RWPE2 (cell line): ENCODE measurements at places on chromosomes 1 and 21.
A peak's percentile ranks its signal among the peaks of the same experiment; 100 is the strongest.

DNA sequence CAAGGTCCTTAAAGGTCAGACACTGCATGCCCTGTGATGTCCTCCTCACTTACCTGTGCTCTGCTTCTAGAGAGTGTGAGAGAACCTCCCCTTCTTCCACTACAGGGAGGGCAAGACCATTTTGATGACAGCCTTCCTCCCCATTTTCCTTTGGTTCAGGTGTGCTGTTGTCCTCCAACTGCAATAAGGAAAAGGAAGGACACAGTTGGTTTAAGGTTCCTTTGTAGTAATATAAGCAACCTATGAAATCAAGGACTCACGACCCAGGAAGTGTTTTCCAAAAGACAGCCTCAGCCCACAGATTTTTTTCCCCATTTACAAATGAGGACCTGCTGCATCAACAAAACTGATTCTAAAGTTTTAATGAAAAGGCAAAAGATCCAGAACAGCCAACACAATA lies 6.6 kb upstream of the CCDC17 start:
- no peak for DNase-seq

GRCh38 chr1:192201303-192201702 lies 43.0 kb downstream of the RGS18 start:
- DNase-seq = no peak

DNA sequence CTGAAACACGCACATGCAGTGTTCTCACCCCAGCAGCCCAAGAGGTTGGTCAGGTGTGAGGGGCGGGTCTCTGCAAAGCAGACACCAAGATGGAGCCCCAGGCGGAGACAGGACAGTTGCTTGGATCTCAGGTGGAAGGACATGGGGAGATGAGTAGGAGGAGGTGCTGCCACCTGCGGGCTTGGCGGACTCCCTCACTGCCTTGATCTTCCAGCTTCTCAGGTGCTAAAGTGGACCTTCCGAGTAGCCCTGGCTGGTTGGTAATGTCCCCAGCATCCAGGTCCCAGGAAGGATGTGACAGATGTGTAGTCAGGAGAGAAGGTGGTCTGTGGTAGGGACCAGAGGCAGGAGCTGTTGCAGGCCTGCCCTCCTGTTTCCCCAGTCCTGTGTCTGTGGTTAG lies 114.1 kb downstream of the AJAP1 start:
- no peak for DNase-seq

DNA sequence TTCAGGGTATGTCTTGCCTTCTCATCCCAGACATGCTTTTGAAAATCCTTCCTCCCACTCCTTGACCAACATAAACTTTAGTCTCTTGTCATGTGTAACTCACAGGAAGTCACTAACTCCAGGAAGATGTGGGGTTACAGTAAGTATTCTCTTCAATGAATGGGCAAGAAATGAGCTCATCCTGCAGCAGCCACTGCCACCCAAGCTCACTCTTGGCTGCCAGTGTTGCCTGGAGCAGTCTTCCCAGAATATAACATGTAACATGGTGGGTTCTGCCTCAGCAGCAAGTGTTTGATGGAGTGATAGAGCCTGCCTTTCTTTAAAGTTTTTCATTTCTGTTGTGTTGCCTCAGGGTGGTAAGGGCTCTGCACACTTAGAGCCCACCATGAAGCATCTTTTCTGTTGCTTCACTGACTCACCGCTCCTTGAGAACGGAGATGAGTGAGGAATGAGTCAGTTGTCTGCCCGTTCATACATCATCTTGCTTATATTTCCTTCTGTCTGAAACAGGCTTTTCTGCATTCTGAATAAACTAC lies 187.0 kb downstream of the TPR start:
- DNase-seq = peak; percentile 74

GRCh38 chr21:36707763-36708285 lies 8.9 kb downstream of the SIM2 start:
- no peak for DNase-seq

- DNase-seq = peak; percentile 56
These were observed 22.1 kb upstream of the CLSTN1 start for GRCh38 chr1:9845914-9846313.

- no peak for DNase-seq
These were observed 21.0 kb upstream of the UHMK1 start for GRCh38 chr1:162476620-162477019.

GRCh38 chr1:198612471-198613260 lies 26.2 kb upstream of the PTPRC start:
- no peak for DNase-seq

DNA sequence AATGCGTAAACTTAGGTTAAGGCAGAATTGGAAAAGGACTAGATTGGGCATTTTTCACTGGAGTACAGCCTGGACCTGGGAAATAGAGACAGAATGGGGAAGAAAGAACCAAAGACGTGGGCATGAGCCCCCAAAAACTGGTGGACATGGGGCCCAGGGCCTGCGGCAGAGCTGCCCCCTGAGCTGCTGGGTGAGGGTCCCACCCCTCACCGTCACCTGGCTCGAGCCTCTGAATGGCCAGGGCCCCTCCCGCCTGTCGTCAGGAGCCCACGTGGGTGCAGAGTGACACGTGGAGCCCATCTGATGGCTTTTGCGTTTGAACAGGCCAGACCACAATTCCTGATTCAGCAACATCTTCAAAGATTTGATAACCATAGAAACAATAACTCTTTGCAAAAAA lies 360.9 kb upstream of the VAMP3 start:
- DNase-seq = no peak

DNA sequence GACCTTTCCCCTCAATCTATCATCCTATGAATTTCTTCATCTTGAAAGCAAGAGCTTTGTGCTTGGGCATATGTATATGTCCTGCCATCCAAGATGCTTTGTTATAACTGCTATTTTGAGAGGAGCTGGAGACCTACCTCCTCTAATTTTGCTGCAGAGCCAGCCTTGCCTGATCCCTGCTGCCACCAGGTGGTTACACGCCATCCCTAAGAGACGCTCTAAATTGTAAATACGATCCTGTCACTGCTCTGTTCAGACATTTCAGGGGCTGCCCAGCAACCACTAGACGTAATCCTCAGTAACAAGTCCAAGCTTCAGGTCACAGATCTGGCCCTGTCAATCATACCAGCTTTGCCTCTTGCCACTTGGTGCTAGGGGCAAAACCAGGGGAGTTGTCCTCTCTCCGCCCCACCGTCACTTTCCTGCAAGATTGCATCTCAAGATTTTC lies 32.9 kb downstream of the GPA33 start:
- DNase-seq = no peak

DNA sequence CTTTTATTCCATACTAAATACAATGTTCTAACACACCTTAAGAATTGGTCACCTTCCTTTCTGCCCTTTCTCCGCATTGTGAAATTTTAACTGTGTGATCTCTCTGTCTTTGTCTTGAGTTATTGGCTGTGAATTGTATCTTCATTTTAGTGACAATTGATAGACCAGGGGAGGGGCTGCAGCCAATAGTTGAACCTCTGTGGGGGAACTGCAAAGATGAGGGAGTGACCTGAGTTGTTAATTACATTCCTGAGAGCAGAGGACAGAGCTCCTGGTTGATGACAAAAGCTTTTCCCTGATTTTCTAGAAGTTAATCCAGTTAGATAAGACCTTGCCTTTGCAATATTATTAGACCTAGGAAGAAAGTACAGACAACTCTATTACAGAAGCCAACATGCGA lies 1535.7 kb downstream of the BRINP3 start:
- DNase-seq = no peak
